ENCODE measurements at places on chromosomes 16 and 17. TPM values are rescaled to one million over a fixed set of nuclear protein-coding genes. Genes with fewer than 3 reads are reported as not detected.

DNA sequence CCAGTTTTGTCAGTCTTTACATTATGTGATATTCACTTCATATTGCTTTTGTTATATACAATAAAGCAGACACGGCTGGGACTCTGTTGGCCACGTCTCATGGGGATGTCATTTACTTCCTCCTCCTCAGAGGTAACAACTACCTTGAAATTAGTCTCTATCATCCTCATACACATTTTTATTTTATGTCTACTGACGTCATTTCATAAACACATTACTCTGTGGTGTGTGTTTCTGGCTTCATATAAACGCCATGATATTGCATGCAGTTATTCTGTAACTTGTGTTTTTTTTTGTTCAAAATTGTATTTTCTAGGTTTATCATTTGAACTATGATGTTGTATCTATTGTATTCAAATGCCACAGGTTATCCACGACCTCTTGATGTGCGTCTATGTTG is 13.4 kb upstream of the IRF8 start:
- DNase-seq: no peak

GRCh38 chr17:76247304-76247703 is 7.0 kb upstream of the RNF157 start:
- DNase-seq: no peak

DNA sequence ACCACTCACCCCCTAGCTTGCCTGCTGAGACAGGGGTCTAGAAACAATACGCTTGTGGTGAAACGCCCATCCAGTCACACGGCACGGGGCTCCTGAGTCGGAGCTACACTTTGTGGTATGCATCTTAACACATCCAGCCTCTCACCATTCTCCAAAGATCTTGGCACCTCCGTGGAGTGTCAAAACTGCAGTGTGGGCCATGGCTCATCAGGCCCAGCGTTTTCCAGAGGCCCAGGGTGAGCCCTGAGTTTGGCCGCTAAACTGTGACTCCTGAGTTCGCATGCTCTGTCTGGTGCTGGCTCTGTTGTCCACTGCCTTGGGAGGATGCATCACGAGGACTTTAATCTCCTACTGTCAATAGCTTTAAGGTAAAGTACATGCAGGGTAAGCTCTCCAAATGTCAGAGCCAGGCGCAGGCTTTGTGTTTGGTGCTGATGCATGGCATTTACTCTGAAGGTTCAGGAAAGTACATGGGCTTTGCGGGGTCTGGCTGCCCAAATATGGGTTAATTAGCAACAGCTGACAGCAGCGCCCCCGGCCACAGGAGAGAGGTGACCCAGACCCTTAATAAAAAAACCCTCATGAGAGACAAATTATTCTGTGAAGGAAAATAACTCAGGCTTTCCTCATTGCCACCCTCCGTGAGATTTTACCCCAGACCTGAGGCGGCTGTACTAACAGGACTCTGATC is 118.4 kb downstream of the CCDC182 start:
- DNase-seq: no peak

GRCh38 chr17:6101706-6102105 is 31.5 kb downstream of the WSCD1 start:
- peak; percentile 7 for DNase-seq

GRCh38 chr16:66996324-66996982 is 8.1 kb downstream of the CES4A start:
- DNase-seq: no peak

DNA sequence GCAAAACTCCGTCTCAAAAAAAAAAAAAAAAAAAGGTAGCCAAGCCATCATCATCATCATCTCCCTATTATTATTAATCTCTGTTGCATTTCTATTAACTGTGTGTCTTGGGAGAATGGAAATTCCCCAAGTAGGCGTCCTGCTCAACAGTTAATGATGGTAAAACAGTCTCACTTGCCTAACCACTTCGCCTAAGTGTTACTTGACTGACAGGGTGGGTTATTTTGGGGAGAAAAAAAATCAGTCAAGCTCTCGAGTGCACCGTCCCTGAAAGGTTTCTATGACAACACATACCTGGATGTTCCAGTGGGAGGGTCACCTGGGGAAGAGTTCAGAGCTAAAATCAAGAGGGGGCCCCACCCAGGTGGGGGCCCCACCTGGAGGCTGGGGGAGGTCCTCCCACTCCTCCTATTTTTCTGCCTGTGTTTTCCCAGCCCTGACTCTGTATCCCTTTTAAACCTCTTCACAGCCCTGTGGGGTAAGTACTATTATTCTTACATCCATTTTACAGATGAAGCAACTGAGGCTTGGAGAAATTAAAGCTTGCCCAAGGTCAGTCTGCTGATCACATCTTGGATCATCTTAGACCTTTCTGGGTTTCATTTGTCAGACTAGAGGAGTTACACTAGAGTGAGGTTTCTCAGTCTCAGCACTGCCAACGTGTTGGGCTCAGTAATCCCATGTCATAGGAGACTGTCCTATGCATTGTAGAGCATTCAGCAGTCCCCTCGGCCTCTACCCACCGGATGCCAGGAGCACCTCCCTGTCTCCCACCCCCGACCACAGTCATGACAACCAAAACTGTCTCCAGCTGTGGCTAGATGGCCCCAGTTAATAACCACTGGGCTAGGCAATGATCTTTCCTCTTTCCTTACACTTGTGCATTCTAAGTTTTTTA is 11.0 kb upstream of the ABAT start:
- DNase-seq: no peak

DNA sequence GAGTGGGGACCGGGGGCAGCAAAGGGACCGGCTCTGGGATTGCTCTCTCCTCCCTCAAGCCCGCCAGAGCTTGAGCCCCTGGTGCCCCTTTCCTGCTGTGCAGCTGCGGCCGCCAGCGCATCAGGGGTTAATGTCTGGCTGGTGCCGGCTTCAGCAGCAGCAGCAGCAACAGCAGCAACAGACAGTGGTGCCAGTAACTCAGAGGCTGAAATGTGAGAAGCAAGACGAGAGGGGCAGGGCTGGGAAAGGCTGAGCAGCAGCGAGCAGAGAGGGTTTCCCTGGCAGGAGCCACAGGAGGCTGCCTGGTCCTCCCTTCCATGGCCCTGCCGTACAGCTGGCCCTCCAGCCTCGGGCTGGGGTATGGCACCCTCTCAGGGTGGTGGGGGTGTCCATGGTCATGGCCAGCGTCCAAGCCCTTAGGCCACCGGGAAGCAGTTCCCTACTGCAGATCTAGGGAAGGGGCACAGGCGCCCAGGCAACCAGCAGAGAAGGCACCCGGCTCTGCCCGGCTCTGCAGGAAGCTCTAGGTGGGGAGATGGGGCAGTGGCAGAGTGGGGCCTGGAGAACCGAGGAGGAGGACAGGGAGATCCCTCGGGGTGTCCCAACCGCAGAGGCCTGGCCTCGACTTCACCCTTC is 21.1 kb upstream of the TFAP4 start:
- peak; percentile 82 for DNase-seq

Gene IL32
- total RNA-seq: 2.7 TPM

Gene TEDC2
- total RNA-seq: 54.2 TPM

DNA sequence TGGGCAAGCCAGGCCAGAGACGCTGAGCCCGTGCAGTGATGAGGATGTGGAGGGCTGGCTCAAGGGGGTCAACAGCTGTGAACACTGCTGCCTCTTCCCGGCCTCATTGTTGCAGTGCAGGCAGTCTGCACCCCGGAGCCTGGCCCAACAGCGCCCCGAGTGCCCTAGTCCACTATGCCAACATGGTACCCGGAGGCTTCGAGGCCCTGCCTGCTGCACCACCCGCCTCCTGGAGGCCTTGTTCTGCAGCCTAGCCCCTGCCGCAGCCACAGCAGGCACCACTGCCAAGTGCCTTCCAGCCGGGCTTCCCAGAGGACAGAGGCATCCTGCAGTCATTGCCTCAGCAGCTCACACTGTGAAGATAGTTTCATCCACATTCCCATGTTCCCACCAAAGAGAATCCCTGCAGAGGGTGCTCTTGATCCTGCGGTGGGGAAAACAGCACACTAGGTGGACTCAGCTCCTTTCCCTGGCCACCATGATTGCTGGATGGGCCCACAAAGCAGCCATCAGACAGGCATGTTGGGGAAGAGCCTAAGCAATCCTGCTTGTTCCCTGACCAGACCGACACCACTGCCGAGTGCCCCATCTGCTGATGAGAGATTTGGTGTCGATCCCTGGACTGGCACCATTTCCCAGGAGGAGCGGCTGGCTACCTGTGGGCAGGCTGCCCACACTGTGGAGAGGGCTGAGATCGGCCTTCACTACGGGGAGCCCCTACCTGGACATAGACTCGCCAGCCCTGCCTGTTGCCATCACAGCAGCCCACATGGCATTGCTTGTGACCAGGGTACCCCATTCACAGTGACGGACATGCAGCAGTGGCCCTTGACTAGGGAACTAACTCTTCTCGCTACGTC is 44.9 kb downstream of the USP22 start:
- DNase-seq: no peak

DNA sequence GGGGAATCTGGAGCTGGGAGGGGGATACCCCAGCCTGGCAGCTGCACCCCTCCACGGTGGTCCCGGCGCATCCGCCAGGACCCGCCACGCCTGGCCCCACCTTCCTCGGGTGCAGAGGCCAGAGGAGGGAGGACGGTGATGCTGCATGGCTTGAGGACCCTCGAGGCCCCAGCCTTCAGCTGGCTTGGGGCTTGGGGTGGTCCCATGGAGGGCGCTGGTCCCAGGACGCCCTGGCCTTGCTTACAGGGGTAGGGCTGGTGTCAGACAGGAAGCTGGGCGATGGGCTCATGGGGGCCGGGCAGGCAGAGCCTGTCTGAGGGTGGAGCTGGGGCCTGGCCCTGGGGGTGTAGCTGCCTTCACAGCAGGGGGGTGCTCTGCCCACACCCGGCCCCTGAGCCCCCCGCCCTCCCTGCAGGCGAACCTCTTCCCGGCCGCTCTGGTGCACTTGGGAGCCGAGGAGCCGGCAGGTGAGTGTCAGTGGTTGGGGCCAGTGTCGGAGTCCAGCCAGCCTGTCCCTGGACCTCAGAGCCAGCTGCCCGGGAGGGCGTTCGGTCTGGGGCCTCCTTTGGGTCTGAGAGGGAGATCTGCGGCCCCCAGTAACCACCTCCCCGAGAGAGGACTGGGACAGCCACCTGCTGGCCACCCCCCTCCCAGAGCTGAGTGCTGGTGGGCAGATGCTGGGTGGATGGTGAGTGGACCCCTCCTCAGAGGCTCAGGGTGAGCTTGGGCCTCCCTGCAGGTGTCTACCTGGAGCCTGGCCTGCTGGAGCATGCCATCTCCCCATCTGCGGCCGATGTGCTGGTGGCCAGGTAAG is 6.4 kb downstream of the CENPX start:
- no peak for DNase-seq

Gene KRTAP1-5
- not detected for total RNA-seq

Gene OR4D1
- total RNA-seq: 0.32 TPM

DNA sequence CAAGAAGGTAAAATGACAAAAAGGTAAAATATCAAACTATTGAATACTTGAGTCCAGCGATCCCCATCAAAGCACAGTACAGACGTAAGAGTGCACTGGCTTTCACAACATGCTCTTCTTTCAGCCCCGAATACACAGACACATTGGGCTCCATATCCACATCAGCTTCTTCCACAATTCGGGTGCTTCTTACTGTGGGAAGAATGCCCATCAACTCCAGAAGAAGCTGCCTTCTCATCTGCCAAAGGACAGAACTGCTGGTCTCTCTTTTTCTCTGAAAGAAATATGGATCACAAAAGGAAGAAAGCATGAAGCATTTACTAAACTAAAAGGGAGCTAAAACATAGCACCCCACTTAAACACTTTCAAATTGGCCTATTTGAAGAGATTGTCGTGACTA is 20.4 kb downstream of the INTS2 start:
- DNase-seq: no peak

DNA sequence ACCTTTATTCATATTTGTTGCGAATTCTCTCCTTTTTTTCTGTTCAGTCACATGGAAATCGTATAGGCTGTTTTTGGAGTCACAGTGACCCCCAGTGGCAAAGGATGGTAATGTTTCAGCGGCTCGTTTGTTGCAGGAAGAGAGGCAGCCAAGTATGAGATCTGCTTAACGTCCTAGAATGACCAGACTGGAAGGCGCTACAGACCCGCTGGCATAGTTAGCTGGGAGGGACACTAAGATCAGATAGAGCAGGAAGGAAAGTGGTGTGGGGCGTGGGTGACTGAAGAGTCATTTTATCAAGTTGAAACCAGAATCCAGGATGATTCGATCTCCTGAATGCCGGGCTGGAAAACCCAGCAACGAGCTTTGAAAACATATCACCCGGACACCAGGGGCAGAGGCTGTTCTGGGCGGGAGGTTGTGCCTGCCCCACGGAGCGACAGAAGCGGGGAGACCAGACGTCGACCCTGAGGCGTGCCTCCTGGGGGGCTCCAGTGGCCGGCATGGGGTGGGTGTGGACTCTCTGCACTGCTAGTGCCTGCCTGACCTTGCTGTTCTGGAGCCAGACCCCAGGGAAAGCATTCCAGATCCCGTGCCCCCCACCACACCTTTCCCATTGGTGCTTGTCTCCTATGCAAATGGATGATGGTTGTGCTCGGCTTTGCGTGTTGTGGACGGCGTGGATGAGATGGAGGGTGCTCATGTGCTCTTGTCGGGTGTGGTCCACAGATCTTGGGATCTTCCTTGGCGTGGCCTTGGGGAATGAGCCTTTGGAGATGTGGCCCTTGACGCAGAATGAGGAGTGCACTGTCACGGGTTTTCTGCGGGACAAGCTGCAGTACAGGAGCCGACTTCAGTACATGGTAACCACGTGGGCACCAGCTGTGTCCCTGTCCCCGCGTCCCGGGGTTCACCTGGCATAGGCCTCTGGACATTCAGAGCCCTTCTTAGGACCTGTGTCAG is 7.7 kb downstream of the IL34 start:
- peak; percentile 44 for DNase-seq

DNA sequence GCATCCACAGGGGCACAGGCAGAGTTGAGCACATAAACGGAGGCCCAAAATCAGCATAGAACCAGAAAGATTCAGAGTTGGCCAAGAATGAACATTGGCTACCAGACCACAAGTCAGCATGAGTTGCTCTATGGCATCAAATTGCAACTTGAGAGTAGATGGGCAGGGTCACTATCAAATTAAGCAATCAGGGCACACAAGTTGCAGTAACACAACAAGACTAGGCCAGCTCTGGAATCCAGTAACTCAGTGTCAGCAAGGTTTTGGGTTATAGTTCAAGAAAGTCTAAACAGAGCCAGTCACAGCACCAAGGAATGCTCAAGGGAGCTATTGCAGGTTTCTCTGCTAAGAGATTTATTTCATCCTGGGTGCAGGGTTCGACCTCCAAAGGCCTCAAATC is 12.9 kb downstream of the G6PC1 start:
- DNase-seq: no peak

DNA sequence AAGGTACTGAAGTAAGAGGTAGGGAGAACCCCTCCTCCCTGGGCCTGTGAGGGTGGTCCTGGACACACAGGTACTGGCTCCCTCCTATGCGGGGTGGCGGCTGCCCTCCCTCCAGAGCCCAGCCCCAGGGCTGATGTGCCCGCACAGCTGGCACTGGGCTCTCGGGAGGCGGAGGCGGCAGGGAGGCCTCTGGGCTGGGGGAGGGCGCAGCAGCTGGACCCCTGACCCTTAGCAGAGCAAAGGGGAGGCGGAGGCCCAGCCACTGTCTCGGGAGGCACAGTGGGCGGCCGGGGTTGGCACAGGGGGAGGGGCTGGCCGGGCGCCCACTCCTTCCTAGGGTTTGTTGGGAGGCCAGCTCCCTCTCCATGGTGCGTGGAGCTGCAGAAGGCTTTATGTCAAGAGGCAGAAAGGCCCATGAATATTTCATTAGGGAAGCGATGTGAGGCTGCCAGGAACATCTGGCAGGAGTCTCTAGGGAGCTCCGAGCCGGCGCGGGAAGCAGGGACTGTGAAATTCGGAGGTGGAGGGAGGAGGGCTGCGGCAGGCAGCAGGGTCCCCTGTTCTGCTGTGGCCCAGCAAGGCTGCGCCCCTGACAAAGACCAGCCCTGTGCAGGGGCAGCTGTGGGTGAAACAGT is 44.1 kb upstream of the ACSF3 start:
- DNase-seq: no peak

Gene KRT9
- not detected for total RNA-seq

Gene HEXD
- total RNA-seq: 24.2 TPM

GRCh38 chr17:77356109-77356689 is 215.4 kb downstream of the SEC14L1 start:
- DNase-seq: no peak

Data from H1 (cell line).